ENCODE measurements at places on chromosomes 16 and 17.

DNA sequence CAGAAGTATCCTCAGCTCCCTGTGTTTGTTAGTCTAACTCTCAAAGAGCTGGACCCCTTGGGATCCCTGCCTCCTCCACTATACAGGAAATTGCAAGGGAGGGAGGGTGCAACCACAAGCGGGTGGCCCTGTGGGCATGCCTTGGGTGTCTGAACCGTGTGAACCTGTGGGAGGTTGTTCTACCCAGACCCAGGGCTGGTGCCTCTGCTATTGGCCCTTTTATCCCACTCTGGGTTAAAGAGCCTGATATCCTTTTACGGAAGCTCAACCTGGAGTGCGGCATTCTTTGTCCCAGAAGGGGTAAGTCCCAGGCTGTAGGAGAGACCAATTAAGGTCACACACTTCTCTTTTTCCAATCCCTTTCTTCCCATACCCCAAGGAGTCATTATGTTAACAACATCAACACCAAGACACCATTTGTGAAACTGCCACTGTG lies 53.4 kb downstream of the ARSG start:
- DNase-seq = no peak

DNA sequence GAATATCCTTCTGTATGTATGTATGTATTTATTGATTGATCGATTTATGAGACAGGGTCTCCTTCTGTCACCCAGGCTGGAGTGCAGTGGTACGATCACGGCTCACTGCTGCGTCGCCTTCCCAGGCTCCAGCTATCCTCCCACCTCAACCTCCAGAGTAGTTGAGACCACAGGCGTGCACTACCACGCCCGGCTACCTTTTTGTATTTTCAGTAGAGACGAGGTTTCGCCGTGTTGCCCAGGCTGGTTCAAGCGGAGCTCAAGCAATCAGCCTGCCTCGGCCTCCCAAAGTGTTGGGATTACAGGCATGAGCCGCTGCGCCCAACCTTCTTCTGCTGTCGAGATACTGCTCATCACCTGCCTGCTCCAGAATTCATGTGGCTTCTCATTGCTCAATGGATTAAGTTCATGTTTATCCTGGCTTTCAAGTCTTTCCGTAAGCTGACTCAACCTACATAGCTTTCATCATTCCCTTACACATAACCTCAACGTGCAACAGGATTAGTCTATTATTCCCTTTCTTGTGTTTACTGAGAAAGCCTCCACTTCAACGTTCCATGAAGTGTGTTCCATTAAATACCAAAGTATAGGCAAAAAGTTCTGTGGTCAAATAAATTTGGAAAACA lies 13.6 kb downstream of the TAC4 start:
- no peak for DNase-seq

DNA sequence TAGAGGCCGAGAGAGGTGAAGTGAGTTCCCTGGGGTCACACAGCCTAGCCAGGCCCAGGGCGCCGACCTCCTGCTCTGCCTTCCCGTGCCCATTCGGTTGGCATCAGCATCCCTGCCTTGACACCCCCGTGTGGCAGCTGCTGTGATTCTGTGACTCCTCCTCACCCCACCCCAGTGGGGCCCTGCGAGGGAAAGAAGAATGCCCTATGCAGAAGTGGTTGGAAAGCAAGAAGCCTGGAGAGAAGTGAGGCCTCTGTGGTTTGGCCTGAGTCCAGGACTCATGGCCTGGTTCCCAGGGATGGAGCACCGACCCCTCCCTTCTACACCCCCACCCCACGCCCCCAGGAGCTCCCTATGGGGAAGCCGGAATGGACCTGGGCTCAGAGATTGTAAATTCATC lies 296.2 kb downstream of the SEC14L1 start:
- DNase-seq = no peak

DNA sequence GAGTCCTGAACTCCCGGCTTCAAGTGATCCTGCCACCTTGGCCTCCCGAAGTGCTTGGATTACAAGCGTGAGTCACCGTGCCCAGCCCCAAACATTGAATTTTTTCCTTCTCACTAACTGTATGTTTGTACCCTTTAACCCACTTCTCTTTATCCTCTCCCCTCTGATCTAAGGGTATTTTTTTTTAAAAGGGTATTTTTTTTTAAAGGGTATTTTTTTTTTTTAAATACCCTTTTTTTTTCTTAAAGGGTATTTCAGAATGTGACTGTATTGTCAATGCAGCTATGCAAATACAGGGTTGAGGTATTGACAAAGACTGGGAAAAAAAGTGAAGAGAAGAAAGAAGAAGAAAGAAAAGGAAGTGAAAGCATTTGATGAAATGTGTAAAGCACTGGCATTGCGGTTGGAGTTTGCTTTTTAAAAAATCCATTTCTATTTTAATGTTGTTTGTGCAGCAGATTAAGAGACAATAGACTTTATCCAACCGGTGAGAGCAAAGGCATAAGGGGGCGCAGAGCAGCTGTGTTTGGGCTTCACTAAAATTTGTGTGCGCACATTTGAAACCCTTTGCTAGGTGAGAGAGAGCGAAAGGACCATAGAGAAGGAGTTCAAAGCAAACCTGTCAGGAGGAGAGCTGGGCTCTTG lies 42.4 kb downstream of the SYT17 start:
- peak; percentile 35 for DNase-seq

GRCh38 chr16:84828322-84828721 lies 8.5 kb downstream of the CRISPLD2 start:
- DNase-seq = no peak

- DNase-seq = no peak
Observed at GRCh38 chr17:81821147-81821546, 11.9 kb downstream of the MCRIP1 start.

DNA sequence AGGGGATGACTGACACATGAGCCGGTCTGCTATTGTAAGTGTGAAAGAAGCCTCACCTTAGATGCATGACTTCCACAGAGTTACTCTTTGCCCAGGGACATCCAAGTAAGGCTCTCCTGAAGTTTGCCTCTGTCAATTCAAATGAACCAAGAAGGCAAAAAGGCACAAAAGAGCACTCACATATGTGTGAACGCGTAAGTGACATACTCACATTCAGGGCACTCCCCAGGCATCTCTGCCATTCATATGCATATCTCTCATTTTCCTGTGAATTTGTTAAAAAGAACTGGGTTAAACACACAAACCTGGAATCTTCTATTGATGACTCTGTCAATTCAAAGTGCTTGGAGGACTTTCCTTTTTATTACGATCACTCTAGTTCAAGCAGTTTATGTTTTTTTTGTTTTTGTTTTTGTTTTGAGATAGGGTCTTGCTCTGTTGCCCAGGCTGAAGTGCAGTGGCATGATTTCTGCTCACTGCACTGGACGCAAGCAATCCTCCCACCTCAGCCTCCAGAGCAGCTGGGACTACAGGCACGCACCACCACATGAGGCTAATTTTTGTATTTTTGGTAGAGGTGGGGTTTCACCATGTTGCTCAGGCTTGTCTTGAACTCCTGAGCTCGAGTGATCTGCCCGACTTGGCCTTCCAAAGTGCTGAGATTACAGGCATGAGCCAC lies 49.4 kb downstream of the DUSP14 start:
- no peak for DNase-seq

GRCh38 chr16:82834151-82834815 lies 207.5 kb downstream of the CDH13 start:
- DNase-seq = no peak

DNA sequence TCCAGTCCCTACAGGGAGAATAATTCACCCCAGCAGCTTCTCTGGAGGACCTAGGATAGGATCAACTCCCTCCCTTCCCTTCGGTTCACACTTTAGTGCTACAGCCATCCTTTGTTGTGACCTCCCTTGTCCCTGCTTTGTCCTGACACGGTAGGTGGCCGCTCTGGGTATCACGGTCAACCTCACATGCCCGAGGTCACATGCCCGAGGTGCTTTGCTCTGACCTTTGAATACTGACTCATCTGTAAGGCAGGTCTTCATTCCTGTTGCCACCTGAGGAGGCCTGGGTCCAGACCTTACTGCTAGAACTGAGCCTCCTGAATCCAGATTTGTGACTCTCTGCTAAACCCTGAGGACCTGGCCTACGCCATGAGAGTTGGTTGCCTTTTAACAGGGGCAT lies 19.7 kb downstream of the ALKBH5 start:
- no peak for DNase-seq

DNA sequence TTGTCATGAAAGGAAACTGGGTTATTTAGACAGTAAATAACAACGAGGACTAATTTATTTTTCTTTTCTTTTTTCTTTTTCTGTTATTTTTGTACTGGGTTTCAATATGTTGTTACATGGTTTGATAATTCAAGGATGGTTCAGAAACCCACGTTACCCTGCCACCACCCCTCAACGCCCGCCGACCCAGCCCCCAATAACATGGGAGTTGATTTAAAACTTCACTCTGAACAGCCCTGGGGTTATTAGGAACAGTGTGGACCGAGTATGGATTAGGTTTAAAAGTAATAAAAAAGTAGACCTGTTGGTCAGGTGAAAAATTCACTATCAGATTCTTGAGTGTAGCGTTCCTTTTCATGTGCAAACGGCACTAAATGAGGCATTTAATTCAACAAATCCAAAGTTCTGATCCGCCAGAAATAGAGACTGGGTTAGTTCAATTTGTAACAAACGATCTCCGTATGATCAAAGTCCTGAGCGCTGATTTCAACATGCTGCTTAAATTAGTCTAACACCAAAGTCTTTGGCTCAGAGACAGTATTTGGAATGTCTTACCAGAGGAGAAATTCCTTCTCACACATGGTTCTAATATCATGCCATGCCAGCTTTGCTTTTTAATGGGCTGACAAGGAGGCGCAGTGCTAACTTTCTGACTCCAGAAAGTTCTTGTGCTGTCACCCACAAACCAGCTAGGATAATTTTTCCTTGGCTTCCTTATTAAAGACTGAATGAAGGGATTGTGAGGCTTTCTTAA lies 173.1 kb upstream of the IRX3 start:
- DNase-seq = no peak

GRCh38 chr16:81008505-81008789 lies 1.4 kb downstream of the CENPN start:
- no peak for DNase-seq

- DNase-seq = no peak
Observed at GRCh38 chr17:27810211-27810901, 10.0 kb upstream of the NOS2 start.

Measured in HS-27A (cell line).